ENCODE measurements at places on chromosomes 3 and 15.
A peak's percentile ranks its signal among the peaks of the same experiment; 100 is the strongest.

GRCh38 chr3:194382892-194383223, 13.3 kb upstream of the LRRC15 start:
- no peak for DNase-seq

- DNase-seq = no peak
These were observed 13.5 kb downstream of the CMTM7 start for GRCh38 chr3:32405155-32405554.

- DNase-seq = no peak
These were observed 60.7 kb downstream of the PDZRN3 start for GRCh38 chr3:73563896-73564582.

DNA sequence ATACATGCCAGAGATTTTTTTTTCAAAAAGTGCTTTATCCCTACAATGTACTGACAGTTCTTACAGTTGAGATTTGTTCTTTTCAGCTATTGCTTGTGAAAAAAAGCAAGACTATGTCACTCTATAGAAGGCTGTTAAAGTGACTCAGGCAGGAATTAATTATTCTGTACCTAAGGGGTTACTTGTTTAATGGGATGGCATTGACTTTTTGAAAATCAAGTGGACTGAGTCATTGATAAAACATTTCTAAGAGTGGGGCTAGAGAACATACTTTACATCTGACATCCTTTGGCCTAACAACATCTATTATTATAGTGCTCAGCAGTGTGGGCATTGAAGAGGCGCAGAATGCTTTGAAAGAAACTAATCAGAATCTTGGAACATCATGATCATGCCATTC, 34.3 kb downstream of the INTS14 start:
- no peak for DNase-seq

- DNase-seq = no peak
These were observed 2.2 kb upstream of the KPNA1 start for GRCh38 chr3:122516846-122517360.

DNA sequence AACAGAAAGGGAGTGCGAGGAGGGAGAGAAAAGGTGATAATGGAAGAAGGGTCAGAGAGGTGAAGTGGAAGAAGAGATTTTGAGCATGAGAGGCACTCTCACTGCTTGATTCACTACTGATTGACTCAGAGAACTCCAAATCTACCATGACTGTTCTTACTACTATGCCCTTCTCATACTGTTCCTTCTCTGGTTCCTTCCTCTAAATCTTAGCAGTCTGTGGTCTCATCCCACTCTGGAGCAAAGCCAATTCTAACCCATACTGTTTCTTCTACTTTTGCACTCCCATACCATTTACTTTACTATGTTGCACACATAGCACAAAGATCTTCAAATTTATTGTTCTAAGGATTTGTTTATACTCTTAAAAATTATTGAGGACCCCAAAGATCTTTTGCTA, 100.8 kb downstream of the DTWD1 start:
- no peak for DNase-seq

DNA sequence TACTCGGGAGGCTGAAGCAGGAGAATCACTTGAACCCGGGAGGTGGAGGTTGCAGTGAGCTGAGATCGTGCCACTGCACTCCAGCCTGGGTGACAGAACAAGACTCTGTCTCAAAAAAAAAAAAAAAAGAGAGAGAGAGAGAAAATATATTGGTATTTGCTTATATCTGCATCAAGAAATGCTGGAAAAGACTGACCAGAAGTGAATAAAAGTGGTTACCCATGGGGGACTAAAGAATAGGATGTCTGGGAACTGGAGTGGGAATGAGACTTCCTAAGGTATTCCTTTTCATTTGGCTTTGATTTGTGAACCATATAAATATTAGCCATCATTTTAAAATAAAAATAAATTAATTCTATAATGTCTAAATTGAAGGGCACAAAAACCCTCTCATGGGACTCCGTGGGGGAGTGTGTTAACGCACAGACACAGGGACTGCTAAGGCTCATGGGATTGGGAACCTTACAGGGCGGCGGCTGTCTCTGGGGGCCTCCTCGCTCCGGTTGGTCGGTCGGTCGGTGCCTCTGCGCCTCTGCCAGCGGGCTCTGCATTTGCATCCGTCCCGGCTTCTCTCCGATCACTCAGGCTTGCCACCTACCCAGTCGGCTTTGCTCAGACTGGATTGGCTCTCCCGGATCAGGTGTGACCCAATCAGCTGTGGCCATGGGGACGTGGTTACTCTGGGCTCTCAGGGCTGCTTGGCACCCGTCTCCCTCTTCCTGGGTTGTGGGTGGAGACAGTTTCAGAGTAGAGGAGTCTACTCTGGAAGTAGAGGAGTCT, 12.7 kb upstream of the TSPAN3 start:
- peak; percentile 32 for DNase-seq

DNA sequence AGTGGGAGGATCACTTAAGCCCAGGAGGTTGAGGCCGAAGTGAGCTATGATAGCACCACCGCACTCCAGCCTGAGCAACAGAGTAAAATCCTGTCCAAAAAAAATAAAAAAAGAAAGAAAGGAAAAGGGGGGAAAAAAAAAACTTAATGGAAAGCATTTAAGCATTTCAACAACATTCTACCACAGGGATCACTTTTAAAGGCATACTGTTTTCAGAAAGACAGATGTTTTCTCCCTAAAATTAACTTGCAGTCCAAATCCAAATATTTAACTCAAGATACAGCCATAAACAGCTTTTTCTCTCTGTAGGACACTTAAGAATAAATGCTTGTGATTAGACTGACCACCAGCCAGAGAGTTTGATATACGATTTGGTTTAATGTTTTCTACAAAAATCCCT, 141.0 kb downstream of the MAGI1 start:
- no peak for DNase-seq
